ENCODE measurements at places on chromosomes 5 and 9.

DNA sequence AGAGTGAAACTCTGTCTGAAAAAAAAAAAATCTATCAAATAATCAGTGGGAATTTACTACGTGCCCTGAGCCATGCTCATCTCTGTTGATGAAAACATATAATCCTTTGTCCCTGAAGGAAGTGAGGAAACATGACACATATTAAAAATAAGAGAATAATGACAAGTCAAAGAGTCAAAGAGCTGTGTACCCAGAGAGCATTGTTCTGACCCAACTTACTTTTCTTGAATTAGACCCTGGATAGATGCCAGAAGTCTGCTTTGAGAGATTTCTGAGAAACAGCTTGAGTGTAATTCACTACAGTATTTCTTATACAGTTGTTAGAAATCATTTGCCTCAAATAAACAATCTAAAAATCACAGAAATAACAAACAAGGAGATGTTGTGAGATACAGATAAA, 490.0 kb upstream of the PIK3R1 start:
- no peak for DNase-seq

GRCh38 chr5:17436761-17437221, 61.2 kb upstream of the TAF11L2 start:
- DNase-seq: no peak

DNA sequence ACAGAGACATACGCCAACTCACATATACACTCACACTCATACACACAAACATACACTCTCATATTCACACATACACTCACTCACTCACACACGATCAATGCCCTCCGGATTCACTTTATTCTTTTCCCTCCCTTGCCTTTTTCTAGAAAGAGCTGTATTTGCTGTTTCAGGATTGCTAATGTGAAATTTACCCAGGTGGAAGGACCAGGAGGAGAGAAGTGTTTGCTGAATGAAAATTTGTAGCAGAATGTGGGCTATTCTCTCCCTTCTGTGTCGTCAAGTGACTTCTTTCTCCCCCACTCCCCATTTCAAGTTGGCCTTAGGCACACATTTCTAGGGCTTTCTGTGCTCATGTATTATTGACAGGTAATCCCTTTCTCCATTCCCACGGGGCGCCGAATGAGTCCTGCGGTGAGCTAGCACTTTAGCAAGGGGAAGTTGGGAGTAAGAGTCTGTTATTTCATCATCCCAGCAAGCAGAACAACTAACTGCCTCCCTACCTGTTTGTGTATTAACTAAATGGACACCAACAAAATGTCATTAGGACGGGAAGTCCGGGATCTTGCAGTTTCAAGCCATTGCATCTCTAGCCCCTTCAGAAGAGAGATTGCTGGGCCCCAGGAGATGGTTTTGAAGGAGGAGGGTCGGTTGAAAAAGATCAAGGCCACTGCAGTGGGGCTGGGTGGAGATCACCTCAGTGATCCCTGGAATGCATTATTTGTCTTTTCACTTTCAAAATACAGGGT, 97.1 kb upstream of the TAF11L2 start:
- no peak for DNase-seq

DNA sequence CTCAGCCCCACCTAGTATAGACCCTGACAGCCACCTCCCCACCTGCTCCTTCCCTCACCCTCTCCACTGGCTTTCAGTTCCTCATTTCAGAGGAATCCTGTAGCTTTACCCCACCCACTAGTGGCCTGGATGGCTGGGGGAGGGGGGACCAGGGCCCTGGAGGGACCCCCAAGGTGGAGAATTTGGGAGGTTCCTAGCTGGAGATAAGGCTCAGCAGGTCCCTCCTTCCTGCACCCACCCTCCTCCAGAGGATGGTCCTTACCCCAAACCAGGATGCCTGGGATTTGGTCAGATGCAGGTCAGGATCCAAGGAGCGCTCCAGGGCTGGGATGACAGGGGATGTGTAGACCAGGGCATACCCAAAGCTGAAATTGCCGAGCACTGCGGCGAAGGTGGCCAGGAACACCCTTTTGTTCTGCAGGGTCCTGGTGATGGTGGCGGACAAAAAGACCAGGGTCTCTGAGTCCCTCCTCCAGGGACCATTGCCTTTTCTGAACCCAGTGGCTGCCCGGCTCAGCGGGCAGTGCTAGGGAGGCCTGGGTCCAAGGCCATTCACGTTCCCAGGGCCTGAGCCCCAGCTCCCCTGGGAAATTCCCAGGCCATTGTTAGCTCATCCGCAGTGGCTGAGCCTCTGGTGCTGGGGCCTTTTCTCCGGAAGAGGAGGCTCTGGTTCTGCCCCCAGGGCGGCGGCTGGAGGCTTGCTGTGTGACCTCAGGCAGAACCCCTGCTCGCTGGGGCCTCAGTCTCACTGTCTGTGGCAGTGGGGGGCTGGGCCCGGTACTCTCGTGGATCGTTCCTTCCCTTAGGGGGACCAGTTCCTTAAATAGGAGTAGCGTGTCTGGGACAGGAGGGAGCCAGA, 678 bp downstream of the SLC2A6 start:
- DNase-seq: no peak

GRCh38 chr9:83153030-83153429, 90.1 kb upstream of the RASEF start:
- no peak for DNase-seq

GRCh38 chr9:93665637-93666438, 89.5 kb downstream of the PHF2 start:
- DNase-seq: no peak

All from activated CD8-positive, alpha-beta memory T cell treated with anti-CD3 and anti-CD28 coated beads for 4 hours (primary cell).